ENCODE measurements at places on chromosomes 11 and 22. TPM values are rescaled to one million over a fixed set of nuclear protein-coding genes. Genes with fewer than 3 reads are reported as not detected.

Gene MYBPC3
- total RNA-seq: 1.1 TPM

DNA sequence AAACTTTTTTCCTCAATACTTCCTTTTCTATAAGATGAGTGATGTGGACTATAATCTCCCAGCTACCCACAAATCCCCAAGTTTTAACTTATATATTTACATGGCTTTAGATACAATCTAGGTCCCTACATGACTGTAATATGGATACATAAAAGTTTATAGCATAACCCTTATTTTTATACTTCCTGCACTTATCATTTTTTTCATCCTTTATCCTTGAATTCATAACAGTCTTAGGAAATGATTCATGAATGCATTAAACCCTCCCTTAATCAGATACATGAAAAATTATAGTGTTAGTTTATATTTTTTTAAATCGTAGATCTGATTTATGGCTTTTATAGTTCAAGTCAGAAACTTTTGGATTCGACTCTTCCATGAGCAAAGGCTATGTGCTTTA is 195.8 kb downstream of the MAML2 start:
- no peak for DNase-seq

DNA sequence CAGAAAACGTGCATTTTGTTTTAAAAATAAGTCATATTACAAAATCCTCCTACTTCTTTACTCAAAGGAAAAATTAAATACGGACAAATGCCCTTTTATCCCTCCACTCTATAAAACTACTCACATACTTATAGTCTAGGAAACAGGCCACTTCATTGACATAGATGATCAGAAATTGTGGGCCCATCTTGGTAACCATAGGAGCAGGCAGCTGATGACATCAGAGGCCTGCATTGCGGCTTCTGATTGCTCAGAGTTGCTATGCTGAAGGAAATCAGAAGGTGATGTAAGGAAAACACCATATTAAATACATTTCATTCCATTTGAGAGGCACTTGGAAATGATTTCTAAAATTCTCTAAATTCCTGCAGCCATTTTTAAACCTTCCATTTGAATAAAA is 27.0 kb downstream of the FAM76B start:
- DNase-seq: no peak

Gene DDIAS
- 2.1 TPM for total RNA-seq

DNA sequence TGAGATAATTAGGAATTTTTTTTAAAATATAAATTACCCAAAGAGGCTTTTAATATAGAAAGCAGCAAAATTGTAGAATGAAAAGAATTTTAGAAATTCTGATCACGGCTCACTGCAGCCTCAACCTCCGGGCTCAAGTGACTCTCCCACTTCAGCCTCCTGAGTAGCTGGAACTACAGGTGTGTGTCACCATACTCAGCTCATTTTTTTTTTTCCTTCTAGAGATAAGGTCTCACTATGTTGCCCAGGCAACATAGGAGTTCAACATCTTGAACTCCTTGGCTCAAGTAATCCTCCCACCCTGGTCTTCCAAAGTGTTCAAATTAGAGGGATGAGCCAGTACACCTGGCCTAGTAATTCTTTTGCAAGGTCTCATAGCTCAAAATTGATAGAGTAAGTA is 76.7 kb downstream of the ATG16L2 start:
- DNase-seq: no peak

DNA sequence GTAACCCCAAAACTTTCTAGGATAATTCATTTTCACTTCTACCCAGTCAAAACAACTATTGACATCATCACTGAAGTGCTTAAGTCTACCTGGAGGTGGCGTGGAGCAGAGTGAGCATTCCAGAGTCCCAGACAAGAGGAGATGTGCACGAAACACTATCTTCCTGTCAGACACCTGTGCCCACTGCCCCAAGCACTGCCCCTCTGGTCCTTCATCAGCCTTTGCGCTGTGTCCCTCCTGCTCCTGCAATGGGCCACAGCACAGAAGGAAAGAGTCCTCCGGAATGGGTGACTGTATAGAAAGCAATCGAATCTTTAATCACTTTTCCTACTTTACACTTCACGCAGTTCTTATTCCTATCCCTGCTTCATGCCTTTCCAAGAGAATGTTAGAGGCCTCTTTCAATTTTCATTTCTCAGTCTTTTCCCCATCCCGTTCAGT is 512 bp upstream of the GRIA4 start:
- DNase-seq: peak; percentile 9

- no peak for DNase-seq
Observed at GRCh38 chr11:91244912-91245311, 979.7 kb upstream of the FAT3 start.

GRCh38 chr22:33902073-33902472 is 18.2 kb downstream of the LARGE1 start:
- DNase-seq: no peak

DNA sequence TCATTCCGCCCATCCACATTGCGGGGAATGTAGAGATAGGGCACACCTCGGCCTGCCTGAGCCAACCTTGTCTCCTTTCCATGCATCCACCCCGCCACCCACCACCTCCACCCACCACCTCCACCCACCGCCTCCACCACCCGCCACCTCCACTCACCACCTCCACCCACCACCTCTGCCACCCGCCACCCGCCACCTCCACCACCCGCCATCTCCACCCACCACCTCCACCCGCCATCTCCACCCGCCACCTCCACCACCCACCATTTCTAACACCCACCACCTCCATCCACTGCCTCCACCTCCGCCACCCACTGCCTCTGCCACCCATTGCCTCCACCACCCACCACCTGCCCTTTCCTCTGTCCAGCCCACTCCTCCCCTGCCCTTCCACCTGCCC is 78.4 kb downstream of the IGLL1 start:
- no peak for DNase-seq

- DNase-seq: peak; percentile 23
Observed at GRCh38 chr11:27451244-27451965, 21.2 kb downstream of the LGR4 start.

Gene OR8D2
- not detected for total RNA-seq

Gene TRIM51
- total RNA-seq: not detected

Gene DEUP1
- 2.4 TPM for total RNA-seq

Gene CAVIN3
- total RNA-seq: 122 TPM

DNA sequence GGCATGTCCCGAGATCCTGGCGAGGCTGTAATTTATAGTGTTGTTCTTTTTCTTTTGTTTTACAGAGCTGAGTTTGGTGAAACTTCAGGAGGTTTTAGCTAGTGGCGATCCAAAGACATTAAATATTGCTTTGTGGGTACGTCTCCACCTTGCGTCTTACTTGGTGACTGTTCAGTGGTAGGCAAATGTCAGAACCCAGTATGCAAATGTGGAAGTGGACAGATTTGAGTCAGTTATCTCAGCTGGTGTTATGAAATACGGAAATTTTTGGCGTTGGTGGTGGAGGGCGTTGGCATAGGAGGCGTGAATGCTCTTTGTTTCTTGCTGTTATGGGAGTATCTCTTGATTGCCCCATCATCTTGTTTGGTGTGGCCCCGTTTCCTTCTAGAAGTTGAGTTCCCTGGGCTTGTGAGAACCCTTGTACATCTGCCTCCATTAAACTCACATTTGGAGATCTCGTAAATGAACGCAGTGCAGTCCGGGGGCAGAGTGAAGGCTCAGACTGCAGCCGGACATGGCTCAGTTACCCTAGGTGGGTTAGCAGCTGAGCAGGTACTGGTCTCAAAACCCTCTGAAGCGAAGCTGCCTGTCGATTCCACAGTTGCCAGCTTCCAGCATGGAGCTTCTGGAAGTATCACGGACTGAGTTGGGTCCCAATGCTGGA is 39.9 kb downstream of the PTPRJ start:
- DNase-seq: no peak

All from lung (tissue), 17 donors.